WTC11 (cell line): ENCODE measurements at places on chromosomes 1 and 21. TPM values are rescaled to one million over a fixed set of nuclear protein-coding genes. Genes with fewer than 3 reads are reported as not detected.

DNA sequence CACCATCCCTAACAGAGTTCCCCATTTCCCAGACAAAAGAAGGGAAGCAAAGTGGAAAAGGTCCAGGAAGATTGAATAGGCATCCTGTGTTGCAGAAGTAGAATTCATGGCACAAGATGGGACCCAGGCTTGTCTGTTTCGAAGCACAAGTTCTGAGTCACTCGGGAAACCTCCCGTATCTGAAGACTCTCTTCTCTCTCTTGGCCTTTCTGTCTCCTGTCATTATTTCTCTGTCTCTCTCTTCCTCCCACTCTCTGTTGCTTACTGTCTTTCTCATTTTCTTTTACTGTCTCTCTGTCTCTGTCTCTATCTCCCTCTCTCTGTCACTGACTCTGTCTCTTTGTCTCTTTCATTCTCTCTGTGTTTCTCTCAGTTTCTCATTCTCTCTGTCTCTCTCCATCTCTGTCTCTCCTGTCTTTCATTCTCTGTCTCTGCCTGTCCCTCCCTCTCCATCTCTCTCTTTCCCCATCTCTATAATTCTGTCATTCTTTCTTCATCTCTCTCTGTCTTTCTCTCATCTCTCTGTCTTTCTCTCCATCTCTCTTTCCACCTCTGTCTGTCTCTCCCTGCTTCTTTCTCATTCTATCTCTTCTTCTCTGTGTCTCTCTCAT is 23.7 kb downstream of the RNF187 start:
- no peak overlapping the region for H3K4me3 ChIP-seq
- H3K36me3 ChIP-seq: peaks cover 8% of the 10 kb centered on the region
- peaks cover 93% of the 10 kb centered on the region for H3K27me3 ChIP-seq
- no peak overlapping the region for H3K27ac ChIP-seq
- no peak for DNase-seq

- peaks cover 11% of the 10 kb centered on the region for H3K36me3 ChIP-seq
- peak overlapping the region; percentile 51 for H3K4me3 ChIP-seq
- no peak overlapping the region for H3K27ac ChIP-seq
- H3K27me3 ChIP-seq: peaks cover 40% of the 10 kb centered on the region
Observed at GRCh38 chr21:44370786-44371410, 17.5 kb downstream of the TRPM2 start.

DNA sequence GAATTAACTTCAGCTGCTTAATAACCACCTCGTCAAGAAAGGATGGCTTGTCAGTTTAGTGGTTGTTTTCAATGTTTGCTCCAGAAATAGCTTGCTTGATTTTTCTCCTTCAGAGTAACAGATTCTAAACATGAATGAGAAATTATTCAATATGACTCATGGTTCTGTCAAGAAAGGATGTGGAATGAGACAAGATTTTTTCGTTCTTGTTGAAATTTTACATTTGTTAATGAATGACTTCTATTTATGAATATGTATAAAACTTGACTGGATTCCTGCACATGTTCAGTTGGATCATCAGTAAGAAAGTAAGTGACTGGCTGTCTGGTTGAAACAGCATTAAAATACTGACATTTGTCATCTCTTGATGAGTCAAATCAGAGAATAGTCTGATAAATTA is 38.3 kb downstream of the IFI44 start:
- no peak overlapping the region for H3K27ac ChIP-seq
- H3K4me1 ChIP-seq: peaks cover 4% of the 10 kb centered on the region
- DNase-seq: no peak
- no peaks in the 10 kb centered on the region for H3K27me3 ChIP-seq
- H3K4me3 ChIP-seq: no peak overlapping the region

DNA sequence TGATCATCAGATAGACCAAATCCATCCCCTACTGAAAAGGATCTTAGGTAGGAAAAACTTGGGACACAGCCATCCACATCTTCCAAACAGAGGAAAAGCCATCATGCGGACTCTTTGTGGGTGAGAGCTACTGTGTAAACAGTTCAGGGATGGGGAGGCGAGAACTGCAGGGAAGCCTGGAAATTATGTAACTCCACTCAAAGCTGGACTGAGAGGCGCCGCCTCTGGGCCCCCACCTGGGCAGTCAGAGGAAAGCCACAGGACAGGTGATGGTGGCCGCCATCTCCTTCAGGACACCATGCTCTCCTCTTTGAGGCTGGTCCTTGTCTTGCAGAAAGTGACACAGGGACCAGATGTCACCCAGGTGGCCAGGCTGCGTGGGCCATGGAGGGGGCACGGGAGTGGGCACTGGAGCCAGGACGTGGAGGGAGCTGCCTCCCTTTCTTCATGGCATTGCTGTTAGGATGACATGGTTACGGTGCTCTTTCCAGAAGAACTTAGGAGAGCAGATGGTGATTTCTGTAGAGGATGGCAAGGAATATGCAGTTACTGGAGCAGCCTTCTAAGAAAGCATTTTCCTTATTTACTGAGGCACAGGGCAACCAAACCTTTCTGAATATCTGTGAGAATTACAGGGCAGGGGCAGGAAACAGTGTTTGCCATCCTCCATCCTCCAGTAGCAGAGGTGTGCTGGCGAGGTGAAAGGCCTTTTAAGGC is 32.0 kb upstream of the TDRD10 start:
- H3K36me3 ChIP-seq: no peaks in the 10 kb centered on the region
- no peaks in the 10 kb centered on the region for H3K27me3 ChIP-seq
- H3K27ac ChIP-seq: no peak overlapping the region

DNA sequence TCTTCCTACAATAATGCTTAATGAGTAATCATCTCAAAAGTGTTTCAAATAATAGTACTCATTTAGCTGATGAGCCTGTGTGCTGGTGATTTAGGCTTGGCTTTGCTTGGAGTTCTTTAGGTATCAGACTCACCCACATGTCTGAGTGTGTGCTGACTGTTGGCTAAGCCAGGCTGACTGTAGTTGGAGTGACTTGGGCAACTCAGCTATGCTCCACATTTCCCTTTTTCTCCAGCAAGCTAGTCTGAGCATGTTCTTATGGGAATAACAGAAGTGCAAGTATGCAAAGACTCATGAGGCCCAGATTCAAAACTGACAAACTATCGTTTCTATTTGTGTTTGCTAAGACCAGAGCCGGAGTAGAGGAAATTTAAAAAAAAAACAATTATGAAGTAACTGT is 99.0 kb upstream of the ADGRL4 start:
- H3K4me1 ChIP-seq: 0 out of 2 replicates have a peak, but pooled peaks cover 1% of the 10 kb centered on the region
- DNase-seq: no peak
- no peak overlapping the region for H3K4me3 ChIP-seq
- no peak overlapping the region for H3K27ac ChIP-seq
- H3K27me3 ChIP-seq: no peaks in the 10 kb centered on the region

DNA sequence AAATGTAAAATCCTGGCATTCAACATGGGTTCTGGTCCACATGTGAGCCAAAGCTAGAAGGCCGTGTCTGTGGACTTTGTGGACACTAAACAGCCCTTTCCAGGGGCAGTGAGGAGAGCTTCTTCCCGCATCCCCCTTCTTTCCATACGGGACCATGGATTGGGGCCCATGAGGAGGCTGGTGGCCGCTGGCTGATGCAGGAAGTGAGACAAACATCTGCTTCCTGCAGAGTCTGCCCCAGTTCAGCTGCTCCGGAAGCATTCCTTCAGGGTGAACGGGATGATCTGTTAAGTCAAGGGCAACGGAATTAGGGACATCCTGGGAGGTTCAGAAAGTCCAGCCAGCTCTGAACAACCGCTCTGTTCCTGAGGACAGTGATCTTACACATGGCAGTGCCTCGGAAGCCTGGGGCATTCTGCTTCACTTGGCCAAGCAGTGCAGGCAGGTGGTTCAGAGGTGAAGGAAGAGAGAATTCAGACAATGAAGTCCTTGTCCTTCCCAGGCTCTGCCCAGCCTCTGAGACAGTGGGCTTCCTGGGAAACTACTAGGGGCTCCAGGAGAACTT is 1.5 kb downstream of the CA6 start:
- H3K27me3 ChIP-seq: no peaks in the 10 kb centered on the region; the same call in 1 of the 2 replicates
- H3K4me3 ChIP-seq: no peak overlapping the region
- no peak for DNase-seq
- H3K27ac ChIP-seq: no peak overlapping the region
- H3K36me3 ChIP-seq: no peaks in the 10 kb centered on the region
- H3K4me1 ChIP-seq: peaks cover 41% of the 10 kb centered on the region

GRCh38 chr1:154352245-154352580 is 26.9 kb downstream of the ATP8B2 start:
- peaks cover 13% of the 10 kb centered on the region for H3K4me1 ChIP-seq
- peaks cover 22% of the 10 kb centered on the region for H3K27me3 ChIP-seq
- no peak overlapping the region for H3K27ac ChIP-seq
- no peak for DNase-seq
- peak overlapping the region; percentile 87 for H3K4me3 ChIP-seq

The SLC45A1 gene
- 2.0 to 2.3 TPM (median 2.3 TPM) in 3 replicates for total RNA-seq

DNA sequence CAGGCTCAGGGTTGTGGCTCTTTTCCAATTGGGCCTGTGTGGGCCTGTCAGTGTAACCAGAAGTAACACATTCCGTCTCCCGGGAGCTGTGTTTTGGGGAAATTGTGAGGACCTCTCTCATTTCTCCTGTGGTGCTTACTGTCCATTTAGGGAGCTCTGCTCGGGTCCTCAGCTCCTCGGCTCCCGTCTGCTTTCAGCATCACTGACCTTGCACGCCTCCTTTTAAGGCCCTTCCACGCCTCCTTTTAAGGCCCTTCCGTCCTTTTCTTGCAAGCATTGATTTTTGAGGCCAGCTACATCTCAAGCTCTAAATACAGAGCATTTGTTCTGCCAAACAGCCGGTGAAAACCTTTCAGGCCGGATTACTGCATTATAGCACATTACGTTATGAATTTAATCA is 9.7 kb downstream of the CA6 start:
- DNase-seq: no peak
- H3K4me3 ChIP-seq: no peak overlapping the region
- no peak overlapping the region for H3K27ac ChIP-seq
- no peaks in the 10 kb centered on the region; the same call in 1 of the 2 replicates for H3K27me3 ChIP-seq

- DNase-seq: no peak
- H3K27ac ChIP-seq: no peak overlapping the region
- peaks cover 9% of the 10 kb centered on the region for H3K27me3 ChIP-seq
- H3K4me1 ChIP-seq: peaks cover 2% of the 10 kb centered on the region; the same call in 1 of the 2 replicates
- H3K36me3 ChIP-seq: no peaks in the 10 kb centered on the region
- H3K4me3 ChIP-seq: no peak overlapping the region
Observed at GRCh38 chr1:14441302-14441741, 157.2 kb upstream of the KAZN start.

GRCh38 chr21:16713331-16714117 is 799.3 kb upstream of the CXADR start:
- H3K4me3 ChIP-seq: no peak overlapping the region
- DNase-seq: no peak
- peaks cover 4% of the 10 kb centered on the region; the same call in 1 of the 2 replicates for H3K4me1 ChIP-seq
- H3K27ac ChIP-seq: no peak overlapping the region
- H3K27me3 ChIP-seq: no peaks in the 10 kb centered on the region

DNA sequence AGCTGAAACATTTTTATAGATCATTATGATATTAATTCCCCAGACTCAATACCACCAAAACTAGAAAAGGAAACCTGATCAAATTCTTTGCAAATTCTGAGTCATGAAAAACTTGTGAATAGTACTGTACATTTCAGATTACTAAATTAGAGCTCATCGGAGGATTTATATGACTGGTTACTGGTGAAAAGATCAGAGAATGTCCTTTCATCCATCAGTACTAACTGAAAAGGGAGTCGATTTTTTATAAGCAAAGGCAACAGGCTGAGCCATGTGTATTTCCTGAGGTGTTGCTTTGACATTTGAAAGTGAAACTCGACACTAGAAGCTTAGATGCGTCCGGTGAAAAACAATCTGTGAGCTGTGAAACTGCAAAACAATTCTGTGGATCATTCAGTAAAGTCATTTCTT is 155.7 kb downstream of the TNFSF18 start:
- H3K4me1 ChIP-seq: peaks cover 13% of the 10 kb centered on the region
- no peak for DNase-seq
- no peaks in the 10 kb centered on the region for H3K27me3 ChIP-seq
- no peak overlapping the region for H3K27ac ChIP-seq
- H3K36me3 ChIP-seq: no peaks in the 10 kb centered on the region

DNA sequence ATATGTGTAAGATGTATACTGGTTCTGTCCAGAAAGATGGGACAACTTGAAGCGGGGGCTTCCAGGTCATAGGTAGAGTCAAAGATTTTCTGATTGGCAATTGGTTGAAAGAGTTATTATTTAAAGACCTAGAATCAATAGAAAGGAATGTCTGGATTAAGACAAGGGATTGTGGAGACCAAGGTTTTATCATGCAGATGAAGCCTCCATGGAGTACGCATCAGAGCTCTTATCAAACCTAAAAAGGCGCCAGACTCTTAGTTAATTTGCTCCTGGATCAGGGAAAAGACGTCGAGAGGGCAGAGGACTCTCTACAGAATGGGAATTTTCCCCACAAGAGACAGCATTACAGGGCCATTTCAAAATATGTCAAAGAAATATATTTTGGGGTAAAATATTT is 23.7 kb upstream of the ETV3 start:
- H3K27me3 ChIP-seq: no peaks in the 10 kb centered on the region; the same call in 1 of the 2 replicates
- H3K27ac ChIP-seq: peak overlapping the region; percentile 82
- no peaks in the 10 kb centered on the region for H3K36me3 ChIP-seq
- DNase-seq: no peak
- H3K4me3 ChIP-seq: no peak overlapping the region; the same call in 1 of the 2 replicates

DNA sequence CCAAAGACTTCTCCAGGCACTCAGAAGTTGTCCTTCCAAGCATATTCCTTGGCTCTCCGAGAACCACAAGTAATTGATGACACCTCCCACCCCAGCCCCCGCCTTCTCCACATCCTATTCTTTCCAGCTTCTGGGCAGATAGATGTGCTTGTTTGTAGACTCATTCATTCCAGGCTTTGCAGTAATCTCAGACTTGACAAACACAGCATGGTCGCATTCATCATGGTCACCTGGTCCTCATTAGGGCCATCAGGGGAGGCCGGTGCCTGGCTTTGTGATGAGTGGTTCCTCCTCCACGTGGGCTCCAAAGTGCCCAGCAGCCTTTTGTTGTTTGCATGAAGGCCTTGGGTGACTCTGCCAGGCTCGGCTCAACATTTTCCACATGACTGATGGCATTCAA is 28.5 kb upstream of the KCNE2 start:
- no peaks in the 10 kb centered on the region for H3K36me3 ChIP-seq
- no peak overlapping the region for H3K4me3 ChIP-seq
- DNase-seq: no peak
- H3K27ac ChIP-seq: no peak overlapping the region
- H3K4me1 ChIP-seq: 0 out of 2 replicates have a peak, but pooled peaks cover 6% of the 10 kb centered on the region
- no peaks in the 10 kb centered on the region for H3K27me3 ChIP-seq

The METTL13 gene
- 40.4 to 46.5 TPM (median 43.6 TPM) in 3 replicates for total RNA-seq

DNA sequence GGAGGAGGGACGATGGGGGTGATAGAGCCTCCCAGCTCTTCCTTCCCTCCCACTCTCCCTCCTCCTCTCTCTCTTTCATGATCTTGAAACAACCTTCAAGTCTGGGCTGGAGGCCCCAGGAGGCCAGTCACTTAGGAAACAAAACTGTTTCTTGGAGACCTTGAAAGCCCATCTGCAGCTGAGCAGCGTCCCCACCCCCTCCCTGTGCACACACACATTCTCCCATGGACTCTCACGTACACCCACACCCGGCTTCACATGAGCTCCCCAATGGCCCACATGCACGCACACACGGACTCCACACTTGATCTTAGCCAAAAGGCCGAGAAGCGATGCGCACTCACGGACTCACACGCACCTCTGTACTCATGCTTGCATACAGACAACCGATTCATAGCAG is 3.2 kb upstream of the ATP1A2 start:
- DNase-seq: no peak
- no peaks in the 10 kb centered on the region for H3K36me3 ChIP-seq
- H3K27me3 ChIP-seq: peaks cover 2% of the 10 kb centered on the region; the same call in 1 of the 2 replicates
- no peak overlapping the region for H3K4me3 ChIP-seq

- H3K27me3 ChIP-seq: no peaks in the 10 kb centered on the region
- no peaks in the 10 kb centered on the region for H3K4me1 ChIP-seq
- H3K4me3 ChIP-seq: no peak overlapping the region
- no peaks in the 10 kb centered on the region for H3K36me3 ChIP-seq
- no peak overlapping the region for H3K27ac ChIP-seq
- DNase-seq: no peak
Observed at GRCh38 chr21:28827422-28827821, 165.3 kb downstream of the LTN1 start.
